ENCODE measurements at places on chromosomes 3 and 15. TPM values are rescaled to one million over a fixed set of nuclear protein-coding genes. Genes with fewer than 3 reads are reported as not detected.

DNA sequence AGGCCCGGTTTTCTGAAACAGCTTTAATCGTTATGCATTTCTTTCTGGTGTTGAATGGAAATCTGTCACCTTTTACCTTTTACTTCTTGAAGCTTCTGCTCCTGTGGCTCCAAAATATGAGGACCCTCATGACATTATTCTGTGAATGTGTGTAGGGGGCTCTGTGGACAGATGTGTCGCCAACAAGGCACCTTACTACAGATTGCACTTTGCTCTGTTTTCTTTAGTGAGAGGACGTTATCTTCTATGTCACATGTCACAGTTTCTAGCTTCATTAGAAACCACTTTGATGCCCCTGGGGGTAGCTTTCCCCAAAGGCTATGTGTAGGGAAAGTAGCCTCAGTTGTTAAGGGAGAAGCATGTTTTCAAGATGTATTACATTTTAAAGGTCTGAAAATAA lies 195.6 kb downstream of the ZNF621 start:
- no peak for DNase-seq

GRCh38 chr3:55165278-55165677 lies 237.4 kb upstream of the LRTM1 start:
- DNase-seq = no peak

DNA sequence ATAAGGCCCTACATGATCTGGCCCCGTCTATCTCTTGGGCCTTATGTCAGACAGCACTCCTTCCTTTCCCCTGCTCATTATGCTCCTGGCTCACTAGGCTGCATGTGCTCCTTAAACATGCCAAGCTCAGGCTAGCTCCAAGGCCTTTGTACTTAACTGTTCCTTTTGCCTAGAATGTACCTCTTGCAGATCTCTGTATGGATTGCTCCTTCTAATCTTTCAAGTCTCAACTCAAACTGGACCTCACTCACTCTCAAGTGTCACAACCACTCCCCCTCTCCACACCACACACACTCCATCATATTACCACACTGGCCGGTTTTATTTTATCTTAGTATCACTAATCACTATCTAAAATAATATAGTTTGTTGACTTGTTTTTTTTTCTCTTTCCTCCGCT lies 36.4 kb downstream of the ZMAT3 start:
- no peak for DNase-seq

DNA sequence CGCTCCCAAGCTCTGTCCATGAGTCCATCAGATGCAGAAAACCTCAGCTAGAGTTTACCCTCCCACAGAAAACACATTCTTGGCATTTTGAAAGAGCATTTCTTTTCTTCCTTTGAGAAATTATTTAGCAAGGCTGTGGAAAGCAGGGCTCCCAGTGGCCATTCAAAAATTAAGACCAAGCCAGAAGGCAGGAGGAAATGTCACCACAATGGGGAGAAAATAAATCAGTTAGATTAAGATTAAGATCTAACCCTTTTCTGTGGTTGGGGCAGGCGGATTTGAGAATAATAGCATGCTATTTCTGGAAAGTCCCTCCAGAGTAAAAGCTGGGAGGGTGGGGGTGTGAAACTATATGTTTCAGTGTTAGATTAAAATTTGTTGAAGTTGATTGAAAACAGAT lies 20.2 kb downstream of the LRIG1 start:
- DNase-seq = no peak

Gene CXCR6
- total RNA-seq = 0.78 TPM

All from adrenal gland (tissue), 19 donors.